ENCODE measurements at places on chromosomes 3 and 15.

DNA sequence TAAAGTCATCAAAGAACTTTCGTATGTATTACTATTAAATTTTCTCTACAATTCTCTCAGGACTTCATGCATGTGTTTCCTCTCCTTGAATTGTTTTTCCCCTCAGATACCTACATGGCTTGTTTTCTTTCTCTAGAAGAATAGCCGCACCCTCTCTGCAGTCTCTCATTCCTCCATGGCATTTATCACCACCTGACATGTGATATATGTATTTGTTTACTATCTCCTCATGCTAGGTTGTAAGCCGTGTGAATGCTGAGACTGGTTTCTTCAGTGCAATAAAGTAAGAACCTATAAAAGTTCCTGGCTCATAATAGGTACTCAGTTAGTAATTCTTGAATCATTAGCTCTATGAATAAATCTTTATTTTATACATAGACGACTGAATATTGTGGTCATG is 149.2 kb downstream of the CNTN4 start:
- DNase-seq = no peak

GRCh38 chr3:50370594-50370993 is 11.3 kb upstream of the TMEM115 start:
- DNase-seq = no peak

DNA sequence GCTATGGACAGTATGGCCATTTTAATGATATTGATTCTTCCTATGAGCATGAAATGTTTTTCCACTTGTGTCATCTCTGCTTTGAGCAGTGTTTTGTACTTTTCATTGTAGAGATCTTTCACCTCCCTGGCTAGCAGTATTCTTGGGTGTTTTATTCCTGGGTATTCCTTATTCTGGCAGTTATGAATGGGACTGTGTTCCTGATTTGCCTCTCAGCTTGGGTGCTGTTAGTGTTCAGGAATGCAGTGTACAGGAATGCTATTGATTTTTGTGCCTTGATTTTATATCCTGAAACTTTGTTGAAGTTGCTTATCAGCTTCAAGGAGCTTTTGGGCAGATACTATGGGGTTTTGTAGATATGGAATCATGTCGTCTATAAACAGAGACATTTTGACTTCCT is 49.5 kb upstream of the CTXND1 start:
- no peak for DNase-seq

- DNase-seq = no peak
These were observed 52.4 kb downstream of the TRIM69 start for GRCh38 chr15:44788748-44789147.

DNA sequence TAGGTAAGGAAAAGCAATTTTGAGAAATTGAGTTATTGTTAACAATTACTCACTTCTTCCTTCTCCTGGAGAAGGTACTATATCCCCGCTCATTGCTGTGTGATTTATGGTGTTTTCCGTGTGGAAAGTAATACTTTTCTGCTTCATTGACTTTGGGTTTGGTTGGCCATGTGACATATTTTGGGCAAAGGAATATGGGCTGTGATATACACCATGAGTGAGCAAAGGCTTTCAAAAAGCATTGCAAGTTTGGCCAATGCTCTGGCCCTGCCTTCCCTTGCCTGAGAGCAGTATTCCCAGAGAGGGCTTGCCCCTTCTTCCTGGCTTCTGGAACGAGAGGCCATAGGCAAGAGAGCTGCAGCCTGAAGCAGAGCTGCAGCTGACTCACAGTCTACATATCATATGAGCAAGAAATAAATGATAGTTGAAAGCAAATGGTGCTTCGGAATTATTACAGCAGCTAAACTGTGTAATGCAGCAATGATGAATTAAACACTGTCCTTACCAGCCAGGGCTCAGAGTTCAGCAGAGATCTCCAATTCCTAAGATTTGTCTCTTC is 216.8 kb upstream of the CD96 start:
- DNase-seq = no peak

DNA sequence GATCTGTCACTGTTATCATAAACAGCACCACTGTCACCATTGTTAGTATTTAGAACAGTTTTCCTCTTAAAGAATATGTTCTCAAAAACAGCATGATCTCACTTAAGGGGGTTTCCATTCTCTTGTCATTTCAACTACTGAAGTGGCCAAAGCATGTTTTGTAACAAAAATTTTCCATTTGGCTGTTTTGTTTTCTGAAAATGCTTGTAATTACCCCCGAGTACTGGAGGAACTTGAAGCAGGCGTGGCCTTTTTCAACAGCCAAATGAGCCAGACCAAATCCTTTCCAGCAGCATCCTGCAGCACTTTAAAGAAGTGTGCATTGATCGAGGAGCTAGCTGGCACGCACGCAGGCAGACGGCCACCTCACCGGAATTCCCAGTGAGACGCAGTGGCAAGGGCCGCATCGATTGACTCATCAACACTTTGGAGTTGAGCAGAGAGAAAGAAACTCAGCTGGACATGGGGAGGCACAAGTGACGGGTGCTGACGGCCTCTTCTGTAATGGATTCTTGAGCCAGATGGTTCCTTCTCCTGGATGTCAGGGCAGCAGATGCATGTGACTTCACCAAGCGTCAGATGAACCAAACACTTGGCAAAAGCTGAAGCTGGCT is 234.3 kb upstream of the IGF1R start:
- no peak for DNase-seq

DNA sequence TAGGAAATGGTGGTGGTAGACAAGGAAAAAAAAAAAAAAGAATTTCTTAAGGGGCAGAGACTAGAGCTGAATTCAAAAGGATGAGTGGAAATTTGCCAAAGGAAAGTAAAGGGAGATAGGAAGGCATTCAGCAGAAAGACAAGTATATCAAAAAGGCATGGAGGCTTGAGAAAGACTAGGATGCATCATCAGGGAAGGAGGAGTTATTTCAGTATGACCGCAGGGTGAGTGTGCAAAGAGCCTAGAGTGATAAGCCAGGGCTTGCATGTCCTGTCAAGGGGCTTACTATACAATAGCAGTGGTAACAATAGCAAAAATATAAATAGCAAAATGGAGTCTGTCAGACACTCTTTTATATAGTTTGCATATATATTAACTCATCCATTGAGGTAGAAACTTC is 112.0 kb downstream of the FRMD4B start:
- DNase-seq = no peak

DNA sequence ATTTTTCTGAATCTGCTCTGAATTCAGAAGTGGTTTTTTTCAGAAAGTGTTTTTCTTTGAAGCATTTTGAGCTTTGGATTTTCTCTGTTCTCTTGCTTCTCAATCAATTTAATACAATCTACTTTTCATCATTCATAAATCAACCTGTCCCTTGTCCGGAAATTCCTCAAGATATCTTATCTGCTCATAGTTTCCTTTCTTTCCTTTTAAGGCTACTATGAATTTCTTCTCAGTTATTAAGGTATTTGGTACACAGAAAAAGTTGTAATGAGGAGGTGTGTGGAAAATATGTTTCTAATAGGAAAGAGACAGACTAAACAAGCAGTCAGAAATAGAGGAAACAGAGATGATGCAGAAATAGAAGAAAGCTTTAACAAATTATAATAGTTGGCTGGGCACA is 14.4 kb downstream of the CGGBP1 start:
- no peak for DNase-seq

DNA sequence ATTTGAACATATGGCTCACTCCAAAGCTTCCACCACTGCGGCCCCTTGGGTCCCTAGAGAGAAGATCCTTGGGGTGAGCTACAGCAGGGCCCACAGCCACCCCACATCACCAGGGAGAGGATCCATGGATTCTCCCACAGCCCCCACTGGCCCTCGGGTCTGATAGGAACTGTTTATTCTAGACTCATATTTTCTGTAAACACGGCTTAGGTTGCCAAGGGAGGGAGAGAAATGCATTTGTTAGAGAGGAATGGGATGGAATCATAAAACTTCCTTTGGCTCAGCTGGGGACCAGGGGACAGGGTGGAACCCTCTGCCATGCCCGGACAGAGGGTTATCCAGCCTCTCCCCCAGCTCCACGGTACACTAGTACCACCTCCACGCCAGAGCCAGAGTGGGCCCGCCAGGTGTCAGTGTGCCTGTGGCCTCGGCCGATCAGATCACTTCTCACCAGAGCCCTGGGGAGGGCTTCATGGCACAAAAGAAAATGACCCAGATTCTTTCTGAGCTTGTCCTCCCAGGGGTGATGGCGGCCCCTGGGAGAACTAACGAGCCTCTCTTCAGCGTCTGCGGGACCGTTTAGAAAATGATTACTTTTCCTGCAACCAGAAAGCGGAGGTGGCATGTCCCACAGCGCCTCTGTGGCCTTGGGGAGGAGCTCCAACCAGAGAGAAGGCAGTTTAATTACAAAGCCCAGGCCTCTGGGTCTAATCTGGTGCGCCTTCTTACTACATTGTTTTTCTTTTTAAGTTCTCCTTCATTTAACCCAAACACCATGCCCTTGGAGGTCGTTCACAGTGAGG is 33.7 kb downstream of the ADCY5 start:
- DNase-seq = no peak

- no peak for DNase-seq
These were observed 18.6 kb downstream of the MTHFS start for GRCh38 chr15:79878078-79878705.

GRCh38 chr3:72082776-72083462 is 298.0 kb upstream of the PROK2 start:
- DNase-seq = no peak

- DNase-seq = no peak
These were observed 158.0 kb upstream of the UBE2E1 start for GRCh38 chr3:23647706-23648258.

GRCh38 chr15:60683156-60683555 is 204.2 kb upstream of the ICE2 start:
- DNase-seq = no peak

DNA sequence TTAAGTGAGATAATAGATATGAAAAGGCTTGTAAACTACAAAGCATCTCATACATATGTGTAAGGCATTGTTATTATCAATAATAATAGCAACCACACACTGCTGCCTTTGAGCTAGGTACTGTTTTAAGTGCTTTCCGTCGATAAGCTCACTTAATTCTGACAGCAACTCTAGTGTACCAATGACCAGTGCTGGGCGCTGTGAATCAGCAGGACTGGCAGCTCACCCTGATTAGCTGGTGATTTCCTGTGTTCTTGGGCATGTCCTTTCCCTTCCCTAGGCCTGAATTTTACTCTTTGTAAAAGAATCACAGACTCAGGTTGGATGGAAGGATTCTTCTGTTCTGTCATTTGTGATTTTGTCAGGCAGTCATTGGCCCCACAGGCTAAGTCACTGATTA is 215.6 kb downstream of the LPP start:
- DNase-seq = no peak

- no peak for DNase-seq
These were observed 831.7 kb downstream of the CADM2 start for GRCh38 chr3:85790445-85791030.

- DNase-seq = no peak
These were observed 167.1 kb upstream of the WNT5A start for GRCh38 chr3:55654123-55654760.

GRCh38 chr3:46714728-46715506 is 2.8 kb downstream of the PRSS50 start:
- no peak for DNase-seq

DNA sequence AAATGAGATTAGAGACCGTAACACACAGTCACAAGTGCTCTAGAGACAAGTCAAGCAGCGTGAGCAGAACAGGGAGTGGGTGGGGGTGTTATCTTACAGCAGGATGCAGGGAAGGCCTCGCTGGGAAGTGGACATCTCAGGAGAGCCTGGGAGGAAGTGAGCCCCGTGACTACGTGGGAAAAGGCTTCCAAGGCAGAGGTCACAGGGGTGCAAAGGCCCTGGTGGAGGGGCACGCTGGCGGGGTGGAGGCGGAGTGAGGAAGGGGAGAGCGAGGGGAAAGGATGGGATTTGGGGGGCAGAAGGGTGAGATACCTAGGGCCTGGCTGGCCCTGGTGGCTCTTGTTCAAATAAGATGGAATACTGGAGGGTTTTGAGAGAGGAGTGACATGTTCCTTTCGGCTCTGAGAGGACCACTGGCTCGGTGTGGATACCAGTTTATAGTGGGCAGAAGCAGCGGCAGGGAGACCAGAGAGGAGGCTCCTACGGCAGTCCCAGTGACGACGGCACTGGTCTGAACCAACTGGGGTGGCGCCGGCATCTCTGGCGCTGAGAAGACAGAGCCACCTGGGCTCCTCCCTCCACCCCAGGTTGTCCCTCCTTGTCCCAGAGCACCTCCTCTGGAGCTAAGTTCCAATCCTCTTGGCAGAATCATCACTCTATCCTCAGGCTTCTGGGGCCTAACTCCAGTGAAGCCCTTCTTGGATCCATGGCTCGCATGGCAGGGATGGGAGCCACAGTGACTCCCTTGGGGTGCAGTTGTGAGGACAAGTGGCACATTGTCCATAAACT is 266.2 kb upstream of the LYSMD4 start:
- no peak for DNase-seq

GRCh38 chr15:74392451-74392830 is 25.0 kb upstream of the CYP11A1 start:
- DNase-seq = no peak

DNA sequence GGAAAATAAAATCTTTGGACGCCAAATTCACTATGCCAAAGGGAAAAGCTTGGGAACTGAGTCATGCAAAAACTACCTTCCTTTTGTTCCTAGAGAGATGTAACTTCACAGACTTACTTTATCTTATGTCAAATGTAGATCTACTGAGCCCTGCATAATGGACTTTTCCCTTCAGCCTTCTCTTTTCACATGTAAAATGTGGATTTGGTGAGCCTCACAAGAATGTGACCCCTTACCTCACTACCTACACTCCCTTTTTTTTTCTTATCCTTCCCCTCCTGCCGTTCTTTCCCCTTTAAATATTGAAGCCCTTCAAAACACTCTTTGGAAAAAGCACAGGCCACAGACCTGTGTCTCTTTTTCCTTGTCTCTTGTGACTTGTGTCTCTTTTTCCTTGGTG is 14.0 kb upstream of the PCCB start:
- no peak for DNase-seq

GRCh38 chr3:16886303-16886683 is 1.5 kb downstream of the PLCL2 start:
- no peak for DNase-seq

DNA sequence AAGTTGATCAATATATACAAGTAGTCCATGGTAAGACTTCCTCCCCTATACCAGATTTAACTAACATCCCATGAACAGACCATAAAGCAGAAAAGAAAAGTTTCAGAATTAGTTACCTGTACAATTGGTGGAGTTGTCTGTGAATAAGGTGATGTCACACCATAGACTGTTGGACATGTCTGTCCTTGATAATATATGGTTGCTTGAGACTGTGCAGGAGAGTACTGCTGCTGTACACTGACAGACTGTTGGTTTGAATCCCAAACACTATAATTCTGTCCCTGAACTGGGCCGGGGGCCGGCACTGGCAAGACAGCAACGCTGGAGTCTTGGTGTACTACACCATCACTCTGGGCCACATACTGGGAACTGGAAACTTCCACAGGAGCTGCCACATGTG is 77.2 kb downstream of the NBEAL2 start:
- no peak for DNase-seq

All from H1 (cell line).